NCI-H510A treated with DMSO at 0.1 percent for 48 hours (cell line): ENCODE measurements at places on chromosomes 4 and X.

DNA sequence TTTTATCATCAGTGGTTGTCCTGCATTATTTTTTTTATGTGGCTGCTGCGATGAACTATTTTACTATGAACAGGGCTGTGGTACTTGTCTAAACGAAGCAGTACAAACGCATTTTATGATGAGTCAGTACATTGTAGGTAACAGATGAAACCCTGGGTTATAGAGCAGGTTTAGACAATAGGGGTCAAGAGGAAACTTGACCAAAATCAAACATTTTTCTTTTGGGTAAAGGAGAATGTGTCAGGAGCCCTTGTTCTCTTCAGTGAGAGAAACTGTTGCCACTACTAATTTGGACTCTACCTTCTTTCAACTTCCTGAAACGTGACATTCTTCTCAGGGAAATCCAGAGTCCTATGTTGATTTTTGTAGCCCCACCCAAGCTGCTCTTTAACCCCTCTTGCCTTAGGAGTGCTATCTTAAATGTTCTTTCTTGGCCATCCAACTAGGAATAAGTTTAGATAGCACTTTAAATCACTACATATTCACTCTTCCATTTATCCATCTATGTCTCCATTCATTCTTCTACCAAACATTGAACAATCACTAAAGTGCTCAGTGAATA lies 415.8 kb upstream of the NR3C2 start:
- DNase-seq: no peak

GRCh38 chrX:13123857-13124345 lies 79.5 kb upstream of the FAM9C start:
- DNase-seq: no peak

GRCh38 chr4:113584407-113585150 lies 177.0 kb downstream of the CAMK2D start:
- DNase-seq: no peak

DNA sequence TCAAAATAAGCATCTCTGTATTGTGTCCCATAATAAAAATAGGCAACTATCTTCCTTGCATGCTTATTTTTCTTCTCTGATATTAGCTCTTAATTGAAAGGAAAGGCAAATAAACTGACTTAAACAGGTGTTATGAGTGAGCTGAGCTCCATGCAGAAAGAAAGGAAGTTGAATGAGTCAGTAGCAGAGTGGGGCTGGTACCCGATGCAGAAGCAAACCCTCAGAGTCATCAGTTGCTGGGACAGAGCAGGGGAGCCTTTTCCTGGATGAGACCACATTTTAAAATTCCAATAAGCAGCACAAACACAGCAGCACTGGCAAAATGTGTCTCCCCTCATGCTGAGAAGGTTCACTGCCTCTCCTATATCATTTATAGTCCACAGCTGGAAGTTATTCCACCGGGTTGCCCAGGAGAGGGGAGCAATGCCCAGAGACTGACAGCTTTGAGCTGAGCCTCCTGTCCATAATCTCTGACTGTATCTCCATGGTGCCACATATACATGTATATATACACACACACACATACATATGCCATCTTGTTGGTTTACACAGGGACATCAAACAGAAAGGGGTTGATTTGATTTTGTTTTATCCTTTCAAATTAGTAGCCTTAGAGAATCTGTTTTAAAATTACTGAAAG lies 274.3 kb upstream of the PPARGC1A start:
- no peak for DNase-seq

DNA sequence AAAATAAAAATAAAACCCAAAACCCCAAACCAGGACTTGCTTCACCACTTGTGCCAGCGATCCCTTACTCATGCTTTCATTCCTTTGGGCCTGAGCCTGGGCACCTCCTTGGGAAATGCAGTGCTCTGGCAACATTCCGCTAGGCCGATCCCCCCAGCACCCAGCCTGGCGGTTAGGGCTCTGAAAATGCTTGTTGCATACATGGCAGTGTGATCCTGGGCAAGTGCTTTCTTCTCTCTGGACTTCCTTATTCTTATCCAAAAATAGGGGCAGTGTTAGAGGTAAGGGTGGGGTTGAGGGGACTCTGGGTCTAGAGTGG lies 4.6 kb downstream of the ZNF185 start:
- no peak for DNase-seq

GRCh38 chrX:12686331-12686730 lies 104.9 kb upstream of the PRPS2 start:
- DNase-seq: no peak

- DNase-seq: no peak
These were observed 84.0 kb upstream of the IGFBP7 start for GRCh38 chr4:57194068-57194611.

GRCh38 chr4:124290678-124291077 lies 421.9 kb downstream of the ANKRD50 start:
- no peak for DNase-seq

DNA sequence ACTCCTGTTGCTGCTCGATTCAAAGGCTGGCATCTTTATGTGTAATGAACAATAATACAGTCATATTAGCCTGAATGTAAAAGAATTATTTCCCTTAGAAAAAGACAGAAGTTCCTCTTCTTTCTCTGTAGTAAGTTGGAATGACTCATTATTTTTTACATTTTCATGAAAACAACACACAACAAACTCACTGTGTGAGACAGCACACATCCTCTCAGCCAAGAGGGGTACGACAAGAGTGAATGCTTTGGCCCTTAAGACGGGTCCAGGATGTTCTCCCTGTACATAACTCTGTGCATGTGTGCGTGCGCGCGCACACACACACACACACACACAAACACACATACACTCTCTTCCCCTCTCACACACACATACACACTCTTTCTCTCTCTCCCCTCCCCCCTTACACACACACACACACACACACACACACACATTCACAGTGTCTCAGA lies 72.8 kb downstream of the MANBA start:
- DNase-seq: no peak

- DNase-seq: no peak
These were observed 106.8 kb downstream of the FAT4 start for GRCh38 chr4:125421547-125421946.

DNA sequence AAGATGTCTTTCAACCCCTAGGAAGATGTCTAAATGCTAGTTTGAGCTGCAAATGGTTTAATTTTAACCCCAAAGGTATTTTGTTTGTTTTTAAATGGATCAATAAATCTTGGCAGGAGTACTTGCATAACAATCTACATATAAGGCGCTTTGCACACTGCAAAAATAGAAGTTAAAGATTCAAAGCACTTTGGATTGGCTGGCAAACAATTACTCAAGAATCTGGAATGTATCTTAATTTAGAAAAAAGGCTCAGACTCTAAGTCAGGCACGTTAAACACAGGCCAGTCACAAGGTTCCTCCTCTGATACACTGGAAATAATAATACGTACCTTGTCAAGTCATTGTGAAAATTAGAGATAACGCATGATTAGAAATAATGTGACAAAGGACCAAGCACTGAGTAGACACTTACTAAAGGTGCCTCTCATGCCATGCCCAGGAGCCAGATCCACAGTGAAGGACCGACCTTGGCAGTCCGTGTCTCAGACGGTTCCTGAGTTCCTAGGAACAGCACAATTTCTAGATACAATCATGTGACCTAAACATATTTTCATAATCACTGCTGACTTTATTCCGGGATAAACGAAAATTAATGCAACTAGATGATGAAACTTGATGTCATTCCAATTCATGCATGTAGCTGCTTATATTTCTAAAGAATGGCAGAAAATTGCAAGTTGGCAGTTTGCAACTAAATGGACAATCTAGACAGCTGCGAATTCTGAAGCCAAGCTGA lies 49.6 kb downstream of the PROM1 start:
- DNase-seq: no peak

- no peak for DNase-seq
These were observed 2.0 kb upstream of the AP1S2 start for GRCh38 chrX:15856636-15857035.

GRCh38 chr4:48112017-48112667 lies 21.9 kb downstream of the TXK start:
- DNase-seq: no peak

DNA sequence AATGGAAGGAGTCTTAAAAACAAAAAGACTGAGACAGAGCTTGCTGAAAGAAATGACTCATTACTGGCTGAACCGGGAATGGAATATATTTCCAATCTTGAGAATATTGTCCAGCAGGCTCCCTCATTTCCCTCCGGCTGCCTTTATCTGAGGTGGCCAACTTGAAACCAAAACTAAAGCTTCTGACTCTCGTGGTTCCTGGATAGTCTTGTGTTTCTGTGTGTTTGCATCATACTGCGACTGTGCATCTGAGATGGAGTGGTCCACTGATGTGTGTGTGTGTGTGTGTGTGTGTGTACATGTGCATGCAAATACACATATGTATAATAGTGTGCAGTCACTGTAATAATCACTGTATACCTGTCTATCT lies 145.6 kb upstream of the SCML1 start:
- no peak for DNase-seq

DNA sequence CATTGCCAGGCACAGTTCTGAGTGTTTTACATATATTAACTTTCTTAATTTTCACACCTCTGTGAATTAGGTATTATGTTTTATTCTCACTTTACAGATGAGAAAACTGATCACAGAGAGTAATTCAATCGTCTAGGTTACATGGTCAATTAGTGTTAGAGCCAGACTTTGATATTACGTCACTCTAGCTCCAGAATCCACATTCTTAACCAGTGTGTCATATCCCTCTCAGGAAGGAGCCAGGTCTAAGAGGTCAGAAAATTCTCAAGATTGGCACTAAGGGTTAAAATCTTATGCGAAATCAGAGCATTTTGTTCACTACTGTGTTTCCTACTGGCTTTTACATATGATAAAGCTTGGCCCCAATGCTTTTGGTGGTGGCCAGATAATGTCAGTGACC lies 7.4 kb downstream of the DMP1 start:
- no peak for DNase-seq

GRCh38 chr4:1748465-1748995 lies 27.2 kb downstream of the TACC3 start:
- DNase-seq: peak; percentile 50

DNA sequence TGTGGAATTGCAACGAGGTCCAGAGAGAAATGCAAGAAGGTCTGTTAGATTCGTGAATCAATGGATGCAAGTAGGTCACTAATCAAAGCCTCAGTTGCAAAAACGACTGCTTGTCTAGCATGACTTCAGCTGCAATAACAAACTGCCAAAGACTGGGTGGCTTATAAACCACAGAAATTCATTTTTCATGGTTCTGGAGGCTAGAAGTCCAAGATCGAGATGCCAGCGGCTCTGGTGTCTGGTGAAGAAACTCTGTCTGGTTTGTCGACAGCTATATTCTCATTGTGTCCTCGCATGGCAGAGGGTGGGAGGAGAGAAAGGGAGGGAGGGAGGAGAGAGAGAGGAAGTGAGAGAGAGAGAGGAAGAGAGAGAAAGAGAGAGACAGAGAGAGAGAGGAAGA lies 114.7 kb downstream of the MXRA5 start:
- no peak for DNase-seq

GRCh38 chr4:139907001-139907809 lies 241.6 kb downstream of the MGST2 start:
- DNase-seq: no peak

- no peak for DNase-seq
These were observed 238.1 kb upstream of the AGA start for GRCh38 chr4:177680308-177680707.

DNA sequence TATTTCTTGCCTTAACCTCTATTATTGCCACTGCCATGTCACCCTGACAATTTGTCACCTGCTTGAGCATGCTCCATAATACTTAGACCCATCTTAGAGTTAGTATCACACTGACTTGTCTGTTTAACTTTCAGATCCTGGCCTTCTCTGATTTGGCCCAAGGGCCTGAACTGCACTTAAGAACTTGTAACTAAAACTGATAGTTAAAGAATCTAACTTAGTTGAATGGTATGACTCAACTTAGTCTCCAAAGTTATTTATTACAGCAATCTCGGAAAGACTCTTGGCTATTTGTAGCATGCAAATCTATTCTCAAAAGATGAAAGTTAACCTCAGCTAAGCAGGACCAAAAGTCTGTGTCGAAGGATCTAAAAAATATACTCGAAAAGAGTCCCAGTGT lies 72.3 kb downstream of the IGSF1 start:
- no peak for DNase-seq

DNA sequence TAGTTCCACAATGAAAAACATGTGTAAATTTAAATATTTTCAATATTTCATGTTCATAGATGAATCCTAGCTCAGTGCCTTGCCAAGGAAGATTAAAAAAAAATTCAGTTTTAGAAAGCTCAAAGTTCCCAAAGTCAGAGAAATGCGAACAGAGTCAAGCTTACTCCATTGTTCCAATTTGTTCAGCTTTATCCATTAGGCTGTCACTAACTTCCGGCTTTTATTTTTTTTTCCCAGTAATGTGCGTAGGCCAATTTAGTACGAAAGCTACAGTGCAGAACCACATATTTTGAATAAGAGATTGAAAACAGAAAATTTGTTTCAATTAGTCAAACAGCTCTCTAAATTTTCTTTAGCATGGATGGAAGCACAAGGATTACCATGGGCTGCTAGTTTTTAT lies 23.1 kb upstream of the KLHL2 start:
- no peak for DNase-seq

DNA sequence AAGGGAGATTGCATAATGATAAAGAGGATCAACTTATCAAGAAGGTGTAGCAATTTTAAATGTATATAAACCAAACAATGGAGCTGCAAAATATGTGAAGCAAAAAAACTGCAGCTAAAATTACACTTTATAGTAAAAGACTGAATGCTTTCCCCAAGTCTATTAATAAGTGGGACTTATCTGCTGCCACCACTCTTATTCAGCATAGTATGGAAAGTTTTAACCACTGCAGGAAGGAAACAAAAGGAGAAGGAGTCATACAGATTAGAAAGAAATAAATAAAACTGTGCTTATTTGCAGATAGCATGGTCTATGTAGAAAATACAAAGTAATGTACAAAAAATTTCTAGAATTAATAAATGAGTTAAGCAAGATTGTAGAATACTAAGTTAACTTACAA lies 94.1 kb upstream of the GK2 start:
- DNase-seq: no peak
